ENCODE measurements at places on chromosomes 5 and 9.

- DNase-seq: no peak
Measured at GRCh38 chr9:88300556-88300955, 87.7 kb upstream of the SPIN1 start.

DNA sequence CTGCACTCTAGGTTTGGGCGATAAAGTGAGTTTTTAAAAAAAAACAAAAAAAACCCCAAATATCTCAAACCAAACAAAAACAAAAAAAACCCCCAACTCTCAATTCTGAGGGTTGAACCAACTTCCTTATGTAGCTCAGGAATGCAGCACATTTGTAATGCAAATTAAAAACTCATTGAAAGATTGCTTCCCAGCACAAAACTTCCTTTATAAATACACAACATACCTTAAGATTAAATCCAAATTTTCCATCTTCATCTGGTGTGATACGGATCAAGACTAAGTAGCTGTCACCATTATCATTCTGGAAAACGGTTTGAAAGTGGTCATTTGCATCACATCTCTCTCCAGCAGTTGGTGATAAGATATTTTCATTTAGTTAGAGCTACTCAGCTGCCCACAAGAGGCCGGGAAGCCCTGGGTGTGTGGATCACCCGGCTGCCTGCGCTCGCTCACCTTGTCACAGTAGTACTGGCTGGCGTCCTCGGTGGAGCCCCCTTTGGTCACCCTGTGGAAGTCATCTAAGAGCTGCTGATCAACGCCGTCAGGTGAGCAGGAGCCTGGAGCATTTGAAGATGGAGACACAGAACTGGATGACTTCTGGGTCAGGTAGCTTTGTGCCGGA, 88.2 kb downstream of the PTPN3 start:
- no peak for DNase-seq

GRCh38 chr5:43305948-43306565, 7.2 kb downstream of the HMGCS1 start:
- DNase-seq: no peak

- no peak for DNase-seq
Measured at GRCh38 chr5:172670005-172670402, 28.9 kb downstream of the NEURL1B start.

DNA sequence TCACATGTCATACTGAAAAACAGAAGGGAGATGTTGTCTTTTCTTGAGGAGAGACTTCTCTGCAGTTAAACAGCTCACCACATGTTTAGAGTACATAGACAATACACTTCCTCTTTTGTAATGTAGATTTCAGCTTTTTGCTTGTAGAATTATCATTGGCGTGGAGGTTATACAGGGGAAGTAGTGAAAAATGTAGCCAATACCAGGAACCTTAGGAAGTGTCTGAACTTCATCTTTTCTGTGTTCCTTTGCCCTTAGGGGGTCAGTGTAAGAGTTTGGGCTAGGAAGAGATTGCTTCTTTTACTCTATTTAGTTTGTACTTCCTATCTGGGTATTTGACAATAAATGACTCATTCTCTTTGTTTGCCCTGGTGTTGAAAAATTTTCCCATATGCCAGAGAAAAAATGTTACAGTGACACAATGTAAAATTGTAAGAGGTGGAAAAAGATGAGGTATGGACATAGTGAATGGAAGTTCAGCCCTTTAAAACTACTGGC, 21.0 kb upstream of the CDKN2B start:
- DNase-seq: no peak

- DNase-seq: no peak
Measured at GRCh38 chr9:112550531-112550930, 63.9 kb downstream of the KIAA1958 start.

- DNase-seq: no peak
Measured at GRCh38 chr5:95878417-95879323, 56.1 kb upstream of the GLRX start.

All from NCI-H1417 treated with DMSO at 0.1 percent for 48 hours (cell line).